ENCODE measurements at places on chromosomes 4 and X.

GRCh38 chr4:87193958-87194675, 26.3 kb downstream of the KLHL8 start:
- no peak for DNase-seq

- DNase-seq: no peak
Measured at GRCh38 chr4:2417765-2418649, at the start of gene ZFYVE28. ZFYVE28 (minus strand) TSS chr4:2418645; CDS start chr4:2418323, 322 bp downstream.

DNA sequence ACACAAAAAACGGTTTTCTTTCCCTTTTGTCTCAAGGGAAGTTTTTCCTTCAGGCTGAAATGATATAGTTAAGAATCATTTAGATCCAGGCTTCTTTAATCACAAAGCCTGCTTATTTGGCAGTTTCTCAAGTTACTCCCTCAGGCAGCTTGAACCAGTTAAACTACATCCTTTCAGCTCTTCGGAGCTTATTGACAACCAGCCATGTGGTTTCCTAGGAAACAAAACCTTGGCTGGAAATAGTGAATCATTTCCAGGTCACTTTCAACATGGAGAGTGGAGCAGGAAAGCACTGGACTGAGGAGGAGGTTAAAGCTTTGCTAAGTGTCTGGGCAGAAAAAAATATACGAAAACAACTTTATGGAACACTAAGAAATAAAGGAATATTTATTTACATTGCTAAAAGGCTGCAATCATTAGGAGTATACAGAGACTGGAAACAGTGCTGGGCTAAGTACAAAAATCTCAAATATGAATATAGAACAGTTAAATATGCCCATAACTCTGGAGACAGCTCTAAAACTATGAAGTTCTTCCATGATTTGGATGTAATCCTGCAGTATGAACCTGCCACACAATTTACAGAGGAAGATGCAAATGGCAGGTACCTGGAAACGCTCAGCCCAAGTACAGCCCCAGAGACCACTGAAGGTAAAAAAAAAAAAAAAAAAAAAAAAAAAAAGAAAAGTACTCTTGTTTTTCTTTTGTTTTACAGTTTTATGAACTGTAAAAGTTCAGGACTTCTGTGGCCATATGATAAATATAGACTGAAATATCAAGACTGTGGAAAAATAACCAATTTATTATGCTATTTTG, 23.2 kb upstream of the AASDH start:
- peak; percentile 96 for DNase-seq

GRCh38 chr4:77126809-77127208, 30.2 kb upstream of the CCNG2 start:
- DNase-seq: no peak

DNA sequence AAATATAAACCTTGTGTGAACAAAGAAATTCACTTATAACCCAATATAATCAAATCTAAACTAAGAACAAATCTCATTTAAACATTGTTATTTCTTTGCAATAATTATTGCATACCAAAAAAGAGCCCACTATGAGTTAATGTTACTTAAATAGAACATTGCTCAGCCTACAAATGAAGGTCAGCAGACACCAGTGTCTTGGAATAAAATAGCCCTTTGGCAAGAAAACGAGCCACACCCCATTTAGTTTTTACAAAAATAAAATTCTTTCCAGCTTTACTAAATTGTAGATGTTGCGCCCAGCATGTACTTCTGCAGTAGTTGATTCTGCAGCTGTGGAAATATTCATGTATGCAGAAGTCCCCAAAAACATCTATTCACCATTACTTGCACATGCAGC, 12.2 kb downstream of the PLS3 start:
- DNase-seq: no peak

DNA sequence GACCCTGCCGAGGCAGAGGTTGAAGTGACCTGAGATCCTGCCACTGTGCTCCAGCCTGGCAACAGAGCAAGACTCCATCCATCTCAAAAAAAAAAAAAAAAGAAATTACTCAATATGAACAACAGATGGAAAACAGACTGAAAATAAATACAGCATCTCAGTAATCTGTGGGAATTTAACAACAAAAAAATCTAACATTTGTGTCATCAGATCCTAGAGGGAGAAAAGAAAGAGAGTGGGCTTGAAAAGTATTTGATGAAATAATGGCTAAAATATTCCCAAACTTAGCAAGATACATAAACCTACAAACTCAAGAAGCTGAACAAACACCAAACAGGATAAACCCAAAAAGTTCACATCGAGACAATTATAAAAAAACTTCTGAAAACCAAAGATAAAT, 84.7 kb downstream of the CENPC start:
- peak; percentile 4 for DNase-seq

GRCh38 chr4:156888762-156889161, 82.8 kb downstream of the PDGFC start:
- DNase-seq: peak; percentile 48

DNA sequence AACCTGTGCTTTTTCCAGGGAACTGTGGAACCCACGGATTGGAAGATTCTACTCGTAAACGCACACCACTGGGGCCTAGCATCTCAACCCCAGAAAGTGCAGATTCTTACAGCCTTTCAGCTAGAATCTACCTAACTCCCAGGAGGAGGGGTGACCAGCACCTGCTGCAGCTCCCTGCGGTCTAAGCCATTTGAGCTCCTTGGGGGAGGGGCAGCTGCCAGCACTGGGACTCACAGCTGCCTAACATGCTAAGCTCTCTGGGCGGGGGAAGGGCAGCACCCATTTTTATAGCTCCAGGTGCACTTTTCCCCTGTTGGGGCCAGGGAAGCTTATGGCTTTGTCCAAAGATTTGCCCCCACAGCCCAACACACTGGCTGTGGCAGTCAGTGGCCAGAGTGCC, 595.7 kb upstream of the EPHA5 start:
- no peak for DNase-seq

- DNase-seq: no peak
Measured at GRCh38 chrX:12237771-12238170, 99.5 kb downstream of the FRMPD4 start.

DNA sequence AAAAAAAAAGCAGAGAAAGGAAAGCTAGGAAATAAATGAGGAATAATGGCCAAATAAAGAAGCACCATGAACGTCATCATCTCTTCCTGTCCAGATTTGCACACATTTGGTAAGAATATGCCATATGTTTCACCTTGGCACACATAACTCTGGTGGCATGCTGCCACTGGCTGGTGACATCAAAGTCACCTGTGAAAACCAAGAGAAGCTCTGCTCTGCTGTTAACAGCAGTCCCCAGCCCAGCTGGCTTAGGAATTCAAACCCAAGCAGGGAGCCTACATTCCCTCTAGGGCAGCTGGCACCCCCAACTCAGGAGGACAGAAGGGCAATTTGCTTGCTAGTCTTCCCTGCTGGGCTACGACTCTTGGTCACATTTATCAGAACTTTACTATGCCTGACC, 77.6 kb downstream of the RASL11B start:
- DNase-seq: no peak

GRCh38 chrX:48086082-48086481, 14.6 kb upstream of the ZNF630 start:
- DNase-seq: no peak

DNA sequence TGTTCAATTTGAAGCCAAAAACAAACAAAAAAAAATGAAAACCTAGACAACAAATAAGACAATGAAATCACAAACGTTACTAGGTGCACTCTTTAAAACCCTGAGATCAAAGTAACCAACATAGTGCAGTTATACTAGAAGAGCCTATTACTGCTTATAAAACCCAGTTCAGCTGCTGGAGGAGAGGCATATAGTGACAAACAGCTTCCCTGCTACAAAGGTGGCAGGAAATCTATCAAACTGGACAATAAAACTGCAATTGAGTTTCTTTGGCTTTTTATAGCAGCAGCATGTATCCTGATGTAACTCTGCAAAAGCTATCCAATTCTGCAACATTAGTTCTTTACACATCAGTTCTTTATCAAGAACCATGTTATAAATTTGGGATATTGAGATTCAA, 155.6 kb downstream of the LRBA start:
- DNase-seq: no peak

DNA sequence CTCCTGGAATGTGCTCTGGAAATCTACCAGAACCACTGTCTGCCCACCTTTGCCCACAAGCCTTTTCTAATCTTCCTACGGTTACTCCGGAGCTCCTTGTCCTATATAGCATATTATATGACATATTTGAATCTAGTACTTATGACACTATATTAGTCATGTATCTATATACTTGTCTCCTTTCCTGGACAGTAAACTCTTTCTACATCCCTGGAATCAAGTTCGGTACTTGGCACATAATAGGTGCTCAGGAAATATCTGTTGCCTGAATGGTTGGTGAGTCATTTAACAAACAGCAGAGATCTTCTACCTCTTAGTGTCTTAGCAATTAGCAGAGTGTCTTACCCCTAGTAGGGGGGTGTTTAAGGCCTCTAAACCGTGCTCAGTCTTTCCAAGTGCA, 123.6 kb downstream of the RELL1 start:
- DNase-seq: no peak

DNA sequence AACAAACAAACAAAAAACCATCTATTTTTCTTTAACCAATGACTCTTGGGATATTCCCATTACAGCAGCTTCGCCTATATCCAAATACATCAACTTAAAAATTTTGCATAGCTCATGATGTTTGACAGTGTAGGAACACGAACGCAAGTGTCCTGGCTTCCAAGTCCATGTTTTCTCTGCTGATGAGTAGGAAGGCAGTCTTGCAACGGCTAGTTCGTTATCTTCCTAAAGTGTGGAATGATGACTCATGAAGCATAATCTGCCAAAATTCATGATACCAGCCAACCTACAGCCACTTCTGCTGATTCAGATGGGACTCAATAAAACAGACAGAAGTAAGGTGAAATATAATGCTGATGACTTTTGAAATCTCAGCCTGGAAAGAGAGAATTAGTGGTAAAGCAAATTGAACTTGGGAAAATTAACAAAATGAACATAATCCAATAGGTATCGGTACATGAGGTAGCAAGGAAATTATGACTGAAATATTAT, 6.4 kb upstream of the SEPTIN11 start:
- no peak for DNase-seq

DNA sequence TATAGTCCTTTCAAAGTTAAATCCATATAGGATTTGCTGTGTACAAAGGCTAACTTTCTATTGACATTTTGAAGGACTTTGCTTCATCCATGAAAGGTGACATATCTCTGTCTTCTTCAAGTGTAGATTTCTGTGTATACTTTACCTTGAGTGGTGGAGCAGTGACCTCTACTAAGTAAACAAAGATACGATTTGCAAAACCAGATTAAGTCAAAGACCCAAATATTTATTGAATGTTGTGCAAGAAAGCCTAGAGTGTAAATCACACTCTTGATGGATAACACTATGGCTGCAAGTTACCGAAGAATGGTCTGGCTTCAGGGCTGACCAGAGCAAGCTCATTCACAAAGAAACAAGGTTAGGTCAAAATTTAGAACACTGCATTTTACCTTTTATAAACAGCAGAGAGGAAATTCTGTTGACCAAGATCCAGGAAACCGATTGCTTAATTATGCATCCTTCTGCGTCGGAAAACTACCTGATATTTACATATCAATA, 5.4 kb upstream of the FGG start:
- DNase-seq: no peak

DNA sequence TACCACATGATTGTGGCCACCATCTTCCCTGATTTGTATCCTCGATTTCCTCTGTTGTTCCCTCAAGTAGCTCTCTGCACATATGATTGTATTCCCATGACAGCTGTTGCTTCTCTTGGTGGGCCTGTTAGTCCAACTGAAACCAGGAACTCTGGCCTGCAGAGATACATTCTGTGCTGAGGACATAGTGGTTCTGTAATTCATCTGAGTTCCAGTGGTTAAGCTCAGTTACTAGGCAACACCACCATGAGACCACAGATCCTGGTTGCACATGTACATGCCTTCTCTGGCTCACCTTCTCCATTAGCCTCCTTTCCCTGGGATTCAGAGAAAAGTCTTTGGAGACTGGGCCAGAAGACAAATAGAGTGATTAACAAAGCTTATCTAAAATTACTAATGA, 172.1 kb upstream of the SLC7A11 start:
- no peak for DNase-seq

DNA sequence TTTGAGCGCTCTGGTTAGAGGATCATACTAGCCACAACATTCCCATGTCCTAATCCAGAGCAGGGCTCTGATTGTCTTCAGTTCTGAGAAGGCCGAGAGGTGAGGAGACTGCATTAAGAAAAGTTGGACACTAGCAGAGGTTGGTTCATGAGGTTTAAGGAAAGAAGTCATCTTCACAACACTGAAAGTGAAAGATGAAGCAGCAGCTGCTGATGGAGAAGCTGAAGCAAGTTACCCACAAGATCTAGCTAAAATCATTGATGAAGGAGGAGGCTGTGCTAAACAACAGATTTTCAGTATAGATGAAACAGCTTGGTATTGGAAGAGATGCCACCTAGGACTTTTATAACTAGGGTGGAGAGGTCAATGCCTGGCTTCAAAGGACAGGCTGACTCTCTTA, 36.8 kb downstream of the RAP1GDS1 start:
- DNase-seq: no peak

DNA sequence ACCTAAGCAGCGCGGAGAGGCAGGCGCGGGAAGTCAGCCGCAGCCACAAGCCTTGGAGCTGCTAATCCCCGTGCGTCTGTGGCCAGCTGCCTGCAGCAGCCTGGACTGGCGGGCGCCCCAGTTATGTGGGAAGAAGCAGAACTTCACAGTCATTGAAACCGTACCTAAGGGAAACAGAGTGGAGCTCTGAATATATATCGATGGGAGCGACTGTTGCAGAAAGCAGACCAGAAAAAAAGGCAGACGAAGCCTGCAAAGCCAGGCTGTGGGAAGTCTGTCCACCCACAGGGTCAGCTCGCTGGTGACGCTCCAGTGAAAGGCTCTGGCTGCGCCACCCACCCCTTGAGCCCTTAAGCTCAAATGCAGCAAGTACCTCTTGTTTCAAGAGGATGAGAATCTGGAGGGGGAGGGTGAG, 24.7 kb downstream of the KCNE5 start:
- DNase-seq: no peak

DNA sequence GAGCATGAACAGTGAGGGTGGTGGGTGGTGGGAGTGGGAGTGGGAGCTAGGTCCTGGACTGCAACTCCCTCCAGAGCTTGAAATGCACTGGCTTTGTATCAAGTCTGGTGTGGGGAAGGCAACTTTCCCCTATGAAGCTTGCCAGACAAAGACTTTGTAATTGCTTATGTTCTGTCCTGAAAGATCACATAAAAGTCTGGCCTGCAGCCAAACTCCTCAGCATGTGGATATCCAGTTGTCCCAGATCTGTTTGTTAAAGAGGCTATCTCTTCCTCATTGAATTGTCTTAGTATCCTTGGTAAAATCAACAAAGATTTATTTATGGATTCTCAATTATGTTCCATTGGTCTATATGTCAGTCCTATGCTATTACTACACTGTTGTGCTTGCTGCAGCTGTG, 607.9 kb downstream of the GLUD2 start:
- DNase-seq: no peak

GRCh38 chrX:111646515-111646914, 34.5 kb upstream of the ALG13 start:
- no peak for DNase-seq

DNA sequence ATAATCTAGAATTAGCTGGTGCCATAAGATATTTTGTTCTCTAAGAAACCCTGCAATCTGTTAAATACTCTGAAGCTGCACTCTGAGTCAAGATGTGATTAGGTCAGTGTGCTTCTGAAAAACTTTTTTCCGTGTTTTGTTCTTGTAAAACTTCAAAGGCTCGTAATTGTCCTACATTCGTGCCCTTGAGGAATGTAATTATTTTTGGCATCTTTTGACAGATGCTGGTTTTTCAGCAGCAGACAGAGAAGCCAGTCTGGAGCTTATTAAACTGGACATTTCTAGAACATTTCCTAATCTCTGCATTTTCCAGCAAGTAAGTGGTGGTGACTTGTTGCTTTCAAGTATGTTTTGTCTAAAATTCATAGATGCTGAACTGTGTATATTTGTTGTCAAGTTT, 36.8 kb upstream of the TADA2B start:
- peak; percentile 34 for DNase-seq

- no peak for DNase-seq
Measured at GRCh38 chr4:32735856-32736590, 2015.9 kb downstream of the PCDH7 start.
